Naive thymus-derived CD4-positive, alpha-beta T cell (primary cell): ENCODE measurements at places on chromosomes 6 and 20.

- no peak for DNase-seq
These were observed 96.7 kb upstream of the LAMP5 start for GRCh38 chr20:9417665-9418064.

DNA sequence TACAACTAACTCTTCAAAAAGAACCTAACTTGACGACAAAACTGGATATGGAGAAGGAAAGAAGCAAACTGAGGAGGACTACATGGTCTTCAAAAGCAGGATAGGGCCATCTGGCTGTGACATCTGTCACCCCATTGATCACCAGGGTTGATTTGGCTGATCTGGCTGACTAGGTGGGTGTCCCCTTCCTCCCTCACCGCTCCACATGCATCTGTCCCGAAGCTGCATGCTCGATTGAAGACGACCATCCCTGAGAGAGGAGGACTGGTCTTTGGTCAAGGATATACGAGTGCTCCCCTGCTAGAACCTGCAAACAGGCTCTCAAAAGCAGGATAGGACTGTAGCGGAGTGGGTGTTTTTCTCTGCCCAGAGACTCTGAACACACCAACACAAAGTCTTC lies 21.7 kb downstream of the CPNE1 start:
- no peak for DNase-seq

- no peak for DNase-seq
These were observed 229.3 kb downstream of the TMEM242 start for GRCh38 chr6:157094038-157094437.

- DNase-seq: no peak
These were observed 1.9 kb downstream of the PTK7 start for GRCh38 chr6:43077981-43078511.

GRCh38 chr20:16054985-16055384 lies 518.3 kb downstream of the KIF16B start:
- no peak for DNase-seq

- no peak for DNase-seq
These were observed 13.1 kb downstream of the VSTM2L start for GRCh38 chr20:37915800-37916570.

- no peak for DNase-seq
These were observed 263.7 kb downstream of the BMP2 start for GRCh38 chr20:7031222-7031621.

GRCh38 chr20:42531508-42531961 lies 658.2 kb downstream of the PTPRT start:
- DNase-seq: no peak
